H7 (cell line): ENCODE measurements at places on chromosomes 16 and 17. TPM values are rescaled to one million over a fixed set of nuclear protein-coding genes. Genes with fewer than 3 reads are reported as not detected.
A peak's percentile ranks its signal among the peaks of the same experiment; 100 is the strongest.

DNA sequence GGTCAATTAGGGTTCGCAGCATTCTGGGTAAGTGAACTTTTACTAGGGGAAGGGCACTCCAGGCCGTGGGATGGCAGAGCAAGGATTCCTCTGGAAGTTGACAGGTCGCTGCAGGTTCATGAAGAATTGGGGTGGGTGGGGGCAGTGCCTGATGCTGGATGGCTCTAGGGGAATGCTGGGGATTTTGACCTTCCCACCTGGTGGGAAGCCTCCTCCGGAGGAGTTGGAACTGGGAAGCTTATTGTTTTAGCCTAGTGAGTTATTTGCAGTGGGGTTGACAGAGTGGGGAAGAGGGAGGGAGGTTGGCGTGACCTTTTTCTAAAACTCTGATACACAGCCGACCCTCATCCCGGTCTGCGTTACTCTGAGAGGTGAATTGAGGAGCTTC lies 606 bp upstream of the C17orf113 start:
- no peak for DNase-seq

DNA sequence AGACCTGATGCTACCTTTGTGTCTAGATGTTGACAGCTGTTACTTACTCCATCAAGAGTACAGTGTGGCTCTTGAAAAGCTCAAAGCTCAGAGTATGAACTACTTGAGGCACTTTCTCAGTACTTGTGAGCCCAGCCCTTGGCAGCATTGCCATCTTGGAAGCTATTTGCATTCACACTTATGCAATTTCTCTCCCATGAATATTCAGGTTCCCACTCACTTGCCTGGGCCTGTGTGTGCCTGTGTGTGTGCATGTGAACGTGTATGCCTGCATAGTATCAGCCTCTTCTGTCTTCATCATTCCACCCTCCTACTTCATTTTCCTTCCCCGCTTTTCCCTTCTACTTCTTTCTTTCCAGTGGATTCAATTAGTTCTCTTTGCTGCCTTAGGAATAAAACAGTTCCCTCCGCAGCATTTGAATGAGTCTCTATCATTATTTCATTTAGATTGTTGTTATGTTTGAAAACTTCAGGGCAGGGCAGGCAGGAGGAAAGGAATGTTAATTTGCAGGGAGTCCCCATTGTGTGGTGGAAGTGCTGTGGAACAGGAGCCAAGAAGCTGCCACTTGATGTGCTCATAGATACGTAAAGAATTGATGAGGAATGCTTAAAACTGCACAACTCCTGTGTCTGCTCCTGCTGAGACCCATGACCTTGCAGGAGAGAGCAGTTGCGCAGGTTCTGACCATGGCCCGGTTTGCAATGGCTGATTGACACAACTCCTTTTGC lies 58.9 kb downstream of the HS3ST4 start:
- no peak for DNase-seq

DNA sequence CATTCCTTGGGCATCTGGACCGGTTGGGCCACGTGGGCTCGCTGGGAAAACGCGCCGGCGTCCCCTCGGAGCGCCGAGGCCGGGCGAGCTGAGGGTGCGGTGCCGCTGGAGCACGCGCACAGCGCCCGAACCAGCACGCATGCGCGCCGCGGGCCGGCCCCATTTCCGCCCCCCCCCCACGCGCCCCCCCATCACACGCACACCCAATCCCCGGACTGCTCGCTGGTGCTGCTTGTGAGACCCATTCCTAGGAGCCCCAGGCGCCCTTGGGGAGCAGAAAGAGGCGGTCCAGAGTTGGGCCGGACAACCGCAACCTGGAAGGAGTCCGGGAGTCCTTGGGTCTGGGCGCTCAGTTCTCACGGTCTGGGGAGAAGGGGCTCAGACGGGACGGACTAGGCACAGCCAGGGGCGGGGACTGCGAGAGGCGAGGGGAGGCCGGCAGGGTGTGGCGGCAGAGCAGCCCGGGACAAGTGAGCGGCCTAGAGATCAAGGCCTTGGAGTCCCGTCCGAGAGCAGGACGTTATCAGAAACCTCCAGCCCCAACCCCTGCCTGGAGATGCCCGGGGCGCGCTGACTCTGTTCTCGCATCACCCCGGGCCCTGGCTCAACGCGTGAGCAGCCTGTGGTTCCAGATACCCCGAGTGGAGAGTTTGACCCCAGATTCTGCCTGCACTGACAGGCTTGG lies 6.0 kb upstream of the CBX8 start:
- DNase-seq, result peak; percentile 73

DNA sequence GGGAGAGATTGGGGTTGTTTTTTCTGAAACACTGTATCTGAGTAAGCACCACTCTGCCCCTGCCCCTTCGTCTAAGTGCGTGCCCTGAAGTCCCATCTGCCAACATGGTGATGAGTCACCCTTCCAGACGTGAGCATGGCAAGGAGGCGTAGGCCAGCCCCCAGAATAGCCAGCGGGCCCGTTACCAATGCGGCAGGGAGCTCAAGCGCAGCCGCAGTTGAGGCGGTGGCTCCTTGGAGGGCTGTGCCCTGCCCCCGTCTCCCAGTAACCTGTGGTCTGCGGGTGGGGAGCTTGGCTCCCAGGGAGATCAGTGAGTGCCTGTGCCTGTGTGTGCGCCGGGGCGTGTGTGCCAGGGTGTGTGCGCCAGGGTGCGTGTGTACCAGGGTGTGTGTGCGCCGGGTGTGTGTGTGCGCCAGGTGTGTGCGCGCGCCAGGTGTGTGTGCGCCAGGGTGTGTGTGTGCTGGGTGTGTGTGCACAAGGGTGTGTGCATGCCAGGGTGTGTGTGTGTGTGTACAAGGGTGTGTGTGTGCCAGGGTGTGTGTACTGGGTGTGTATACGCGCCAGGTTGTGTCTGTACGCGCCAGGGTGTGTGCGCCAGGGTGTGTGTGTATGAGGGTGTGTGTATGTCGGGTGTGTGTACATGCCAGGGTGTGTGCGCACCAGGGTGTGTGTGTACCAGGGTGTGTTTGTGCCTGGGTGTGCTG lies 98.6 kb upstream of the CHMP6 start:
- DNase-seq, result no peak

DNA sequence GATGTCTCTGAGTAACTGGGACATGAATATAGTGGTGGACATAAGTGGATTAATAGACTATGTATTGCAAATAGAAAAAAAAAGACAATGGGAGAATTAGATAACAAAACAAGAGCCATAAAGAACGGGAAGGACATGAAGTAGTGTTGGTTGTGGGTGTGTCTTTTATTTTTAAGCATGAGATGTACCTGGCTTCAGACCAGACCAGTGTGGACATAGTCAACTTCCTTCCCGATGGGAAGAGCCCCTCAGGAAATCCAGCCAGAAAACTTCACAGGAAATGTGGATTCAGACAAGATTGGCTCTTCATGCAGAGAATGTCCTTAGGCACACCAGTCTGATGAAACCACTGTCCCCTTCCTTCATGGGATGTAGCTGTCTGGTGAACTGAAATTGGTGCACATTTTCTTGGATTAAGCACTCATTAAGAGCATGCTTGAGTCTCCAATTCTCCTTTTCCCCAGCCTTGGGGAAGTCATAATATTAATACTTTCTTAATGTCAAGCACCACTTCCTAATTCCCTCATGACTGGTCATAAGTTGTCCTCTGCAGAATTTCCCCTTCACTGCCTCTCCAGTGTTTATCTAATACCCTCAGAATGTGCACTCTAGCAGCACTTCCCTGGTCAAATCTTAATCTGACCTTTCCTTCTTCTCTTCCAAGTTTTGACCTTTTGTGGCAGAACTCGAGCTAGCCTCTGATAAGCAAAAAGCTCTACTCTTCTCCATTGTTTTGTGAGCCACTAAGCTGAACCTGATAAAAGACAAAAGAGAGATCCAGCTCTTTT lies 350.6 kb upstream of the MAF start:
- no peak for DNase-seq

DNA sequence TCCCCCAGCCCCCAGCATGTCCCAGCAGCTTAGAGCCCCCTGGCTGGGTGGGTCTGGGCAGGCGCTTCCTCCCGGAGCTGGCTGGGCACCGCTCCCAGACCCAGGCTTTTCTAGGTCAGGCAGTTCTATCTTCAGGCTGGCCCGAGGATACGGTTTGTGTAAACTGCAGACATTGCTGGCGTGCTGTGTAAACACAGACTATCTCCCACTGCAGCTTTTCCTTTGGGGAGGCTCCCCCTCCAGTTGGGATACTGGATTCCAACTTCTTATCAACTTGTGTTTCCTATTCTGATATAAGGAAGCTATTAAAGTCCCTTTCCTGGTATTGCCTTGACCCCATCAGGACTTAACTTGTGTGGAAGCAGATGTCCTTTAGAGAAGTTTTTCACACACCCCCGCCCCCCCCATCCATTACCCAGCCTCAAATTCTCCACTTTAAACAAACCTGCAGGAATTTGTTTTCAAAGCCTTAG lies 18.3 kb upstream of the GNA13 start:
- DNase-seq, result no peak

- peak; percentile 62 for DNase-seq
Measured at GRCh38 chr17:81509207-81509971, 3.2 kb downstream of the ACTG1 start.

DNA sequence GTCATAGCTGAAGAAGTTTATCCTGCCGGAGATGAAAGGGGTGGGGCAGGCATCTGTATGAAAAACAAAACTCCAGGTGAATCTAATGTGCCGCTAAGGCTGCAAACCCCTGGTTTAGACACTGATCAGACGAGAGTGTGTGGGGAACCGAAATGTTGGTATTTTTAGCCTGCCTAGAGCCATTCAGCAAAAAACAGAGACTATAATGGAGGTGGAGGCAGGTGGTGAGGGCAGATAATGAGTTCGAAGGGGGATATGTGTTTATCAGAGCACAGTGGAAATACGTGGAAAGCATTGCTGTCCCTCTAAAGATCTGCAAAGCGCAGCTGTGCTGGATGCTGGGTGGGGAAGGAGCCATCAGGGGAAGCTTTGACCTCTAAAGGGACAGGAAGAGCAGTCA lies 127.5 kb upstream of the WSCD1 start:
- no peak for DNase-seq

GRCh38 chr17:44111777-44112176 lies 11.7 kb downstream of the HDAC5 start:
- DNase-seq, result no peak

- DNase-seq, result peak; percentile 42
Measured at GRCh38 chr17:66310528-66311148, 8.2 kb downstream of the PRKCA start.

Gene OR3A3
- total RNA-seq, result not detected in 2 replicates

Gene CCL1
- total RNA-seq, result not detected in 2 replicates

Gene PRDM7
- total RNA-seq, result not detected in 2 replicates
